ENCODE measurements at places on chromosomes 16 and 17.

- DNase-seq, result peak; percentile 35
Observed at GRCh38 chr17:65553646-65554552, 7.5 kb downstream of the AXIN2 start.

GRCh38 chr17:48513666-48514455, 16.9 kb downstream of the HOXB1 start:
- no peak for DNase-seq

DNA sequence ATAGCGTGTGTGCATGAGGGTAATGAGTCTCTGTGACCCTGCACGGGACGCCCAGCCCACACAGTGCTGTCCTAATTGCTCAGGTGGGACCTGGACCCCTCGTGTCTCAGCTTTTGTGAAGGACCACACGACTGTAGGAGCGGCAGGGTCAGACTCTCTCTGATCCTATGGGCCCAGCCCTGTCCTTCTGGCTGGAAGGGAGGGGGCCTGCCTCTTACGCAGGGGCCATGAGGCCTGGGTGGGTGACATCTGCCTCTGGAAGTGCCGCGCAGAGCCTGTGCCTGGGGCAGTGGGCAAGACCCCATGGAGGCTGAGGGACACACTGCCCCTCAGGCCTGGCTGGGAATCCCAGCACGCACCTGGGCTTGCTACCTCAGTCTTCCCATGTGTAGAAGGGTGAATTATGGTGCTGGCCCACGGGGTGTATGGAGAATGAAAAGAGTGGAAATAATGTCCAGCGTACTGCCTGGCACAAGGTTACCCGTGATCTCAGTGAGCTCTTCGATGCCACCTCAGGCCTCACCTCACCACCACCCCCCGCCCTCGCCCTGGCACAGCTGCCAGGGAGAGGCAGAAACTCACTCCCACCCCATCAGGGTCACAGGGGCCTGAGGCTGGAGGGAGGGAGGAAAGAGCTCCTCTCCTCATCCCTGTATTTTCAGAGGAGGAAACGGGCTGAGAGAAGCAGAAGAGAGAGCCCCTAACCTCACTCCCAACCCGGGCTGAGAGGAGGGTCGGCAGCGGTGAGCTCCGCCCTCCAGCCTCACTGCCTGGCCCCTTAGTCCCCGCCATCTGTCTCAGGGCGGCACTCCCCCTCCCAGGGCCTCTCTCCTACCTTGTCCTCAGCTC, 27.1 kb upstream of the DBNDD1 start:
- no peak for DNase-seq

DNA sequence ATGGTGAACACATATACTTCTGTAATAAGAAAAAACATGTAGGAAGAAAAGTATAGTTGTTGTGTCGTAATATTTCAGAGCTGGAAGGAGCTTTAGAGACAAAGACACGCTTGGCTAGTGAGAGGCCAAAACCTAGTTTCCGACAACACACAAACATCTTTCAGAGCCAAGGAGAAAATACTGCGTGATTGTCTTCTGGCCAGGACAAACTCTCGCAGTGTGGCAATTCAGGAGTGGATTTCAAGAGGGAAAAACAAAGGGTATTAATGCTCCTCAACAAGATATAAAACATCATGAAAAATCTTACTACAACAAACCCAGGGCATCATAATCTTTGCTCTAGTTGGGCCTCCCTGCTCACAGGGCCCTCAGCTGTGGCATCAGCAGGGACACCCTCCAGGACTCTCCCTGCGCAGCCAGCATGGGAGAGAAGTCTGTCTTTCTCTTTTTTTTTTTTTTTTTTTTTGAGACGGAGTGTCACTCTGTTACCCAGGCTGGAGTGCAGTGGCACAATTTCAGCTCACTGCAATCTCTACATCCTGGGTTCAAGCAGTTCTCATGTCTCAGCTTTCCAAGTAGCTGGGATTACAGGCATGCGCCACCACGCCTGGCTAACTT, 66.4 kb downstream of the CYB5B start:
- DNase-seq, result no peak

DNA sequence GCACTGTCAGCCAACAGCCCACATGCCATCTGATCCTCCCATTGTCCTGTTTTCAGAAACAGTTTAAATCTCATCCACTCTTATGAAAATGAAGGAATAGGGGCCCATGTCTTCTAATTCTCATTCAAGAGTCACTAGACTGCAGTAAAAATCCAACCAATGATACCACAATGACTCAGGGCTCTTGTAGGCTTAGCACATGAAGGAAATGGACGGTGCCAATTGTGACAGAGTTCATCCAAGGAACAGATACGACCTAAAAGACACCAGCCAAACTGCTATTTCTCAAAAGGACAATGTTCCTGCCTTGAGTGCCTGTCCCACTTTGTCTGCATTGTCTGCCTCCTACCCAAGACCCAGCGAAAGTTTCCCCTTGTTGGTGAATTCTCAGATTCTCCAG, 204.8 kb upstream of the COX10 start:
- no peak for DNase-seq

GRCh38 chr16:12901204-12901596, 198 bp upstream of the SHISA9 start:
- no peak for DNase-seq

- DNase-seq, result no peak
Observed at GRCh38 chr17:46774108-46774737, 44.3 kb downstream of the WNT3 start.
